ENCODE measurements at places on chromosomes 12 and 14.

DNA sequence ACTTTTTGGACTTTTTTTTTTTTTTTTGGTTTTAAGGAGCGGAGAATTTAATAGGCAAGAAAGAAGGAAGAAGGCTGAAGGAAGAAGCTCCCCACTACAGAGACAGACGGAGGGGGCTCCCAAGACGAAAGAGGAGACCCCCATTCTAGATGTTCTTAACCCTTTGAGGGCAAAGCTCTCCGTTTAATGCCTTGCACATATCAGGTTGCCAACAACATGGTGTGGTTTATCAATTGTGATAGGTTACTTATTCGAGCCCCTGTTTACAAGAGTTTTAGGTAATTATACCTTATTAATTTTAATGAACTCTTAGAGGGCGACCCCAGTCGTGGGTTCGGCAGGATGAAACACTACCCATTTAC lies 1.2 kb upstream of the FBXO33 start:
- no peak for DNase-seq

- DNase-seq: no peak
Measured at GRCh38 chr12:108267450-108267849, 71.7 kb downstream of the CMKLR1 start.

DNA sequence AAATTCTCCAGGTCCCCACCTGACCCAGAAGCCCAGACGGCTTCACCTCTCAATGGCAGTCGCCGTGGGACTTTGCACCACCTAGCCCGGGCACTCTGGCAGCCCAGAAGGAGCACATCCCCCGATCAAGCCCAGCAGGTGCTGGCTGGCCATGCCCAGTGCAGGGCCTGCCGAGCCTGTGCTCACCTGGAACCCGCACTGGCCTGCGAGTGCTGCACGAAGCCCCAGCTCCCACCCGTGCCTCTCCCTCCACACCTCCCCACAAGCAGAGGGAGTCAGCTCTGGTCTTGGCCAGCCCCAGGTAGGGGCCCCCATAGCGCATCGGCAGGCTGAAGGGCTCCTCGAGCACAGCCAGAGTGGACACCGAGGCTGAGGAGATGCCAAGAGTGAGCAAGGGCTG lies 144.5 kb downstream of the NUBPL start:
- DNase-seq: no peak

DNA sequence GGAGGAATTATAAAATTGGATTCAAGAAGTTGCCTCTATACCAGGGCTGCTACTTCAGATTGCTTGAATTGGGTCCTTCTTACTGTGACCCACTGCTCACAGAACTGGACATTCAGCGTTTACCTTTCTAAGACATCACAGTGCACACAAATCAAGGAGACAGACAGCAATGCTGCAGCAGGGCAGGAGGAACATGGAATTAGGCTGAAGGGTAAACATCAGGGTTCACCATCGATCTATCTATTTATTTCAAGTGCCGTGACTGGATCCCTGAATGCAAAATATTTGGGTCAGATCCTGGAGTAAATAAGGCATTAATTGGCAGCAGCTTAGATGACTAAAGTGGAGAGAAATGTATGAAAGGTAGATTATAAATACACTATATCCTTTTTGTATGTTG lies 76.9 kb upstream of the HMGA2 start:
- no peak for DNase-seq

DNA sequence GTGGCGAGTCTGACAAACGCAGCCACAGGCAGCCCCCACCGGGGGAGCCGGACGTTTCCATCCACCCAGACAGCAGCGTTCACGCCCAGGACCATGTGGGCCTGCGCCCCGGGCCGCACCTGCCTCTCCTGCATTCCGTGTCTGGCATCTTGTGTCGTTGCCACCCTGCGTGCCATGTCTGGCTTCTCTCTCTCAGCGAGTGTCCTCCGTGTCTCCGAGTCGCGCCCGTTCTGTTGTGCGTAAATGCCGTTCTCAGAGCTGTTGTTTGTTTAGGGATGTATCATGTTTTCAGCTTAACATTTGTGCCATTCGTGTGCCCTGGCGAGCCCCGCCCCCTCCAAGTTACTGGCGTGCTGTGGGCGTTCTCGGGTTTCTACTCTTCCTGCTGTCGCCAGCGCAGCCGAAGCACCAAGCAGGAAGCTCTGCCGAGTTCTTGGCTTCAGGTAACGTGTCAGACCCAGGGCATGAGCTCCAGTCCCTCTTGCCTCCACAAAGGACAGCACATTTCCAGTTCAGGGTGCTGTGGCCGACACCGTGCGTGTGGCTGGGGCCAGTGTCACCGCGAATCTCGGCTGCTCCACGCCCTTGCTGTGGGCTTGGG lies 34.6 kb downstream of the NOC4L start:
- no peak for DNase-seq

DNA sequence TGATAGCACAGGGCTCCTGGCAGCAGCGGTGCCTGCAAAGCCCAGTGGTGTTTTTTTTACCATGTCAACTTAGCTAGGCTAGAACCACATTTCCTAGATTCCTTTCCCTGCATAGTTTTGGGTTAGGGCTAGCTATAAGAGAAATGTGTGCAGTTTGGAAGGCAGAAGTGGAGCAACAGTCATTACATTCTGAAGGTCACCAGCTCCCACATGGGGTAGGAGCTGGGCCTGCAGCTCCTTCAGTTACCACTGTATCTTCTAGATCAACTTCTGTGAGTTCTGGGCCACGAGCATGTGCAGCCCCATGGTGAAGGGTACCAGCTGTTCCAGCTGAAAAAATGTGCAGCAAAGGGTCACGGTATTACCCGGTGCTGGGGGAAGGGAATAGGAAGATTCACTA lies 2.3 kb upstream of the SLC25A3 start:
- DNase-seq: no peak

GRCh38 chr12:25812295-25812694 lies 146.2 kb upstream of the RASSF8 start:
- DNase-seq: no peak

- no peak for DNase-seq
Measured at GRCh38 chr14:94728950-94729349, 41.0 kb downstream of the GSC start.

- DNase-seq: no peak
Measured at GRCh38 chr14:22598896-22599244, 770 bp downstream of the ABHD4 start.

- DNase-seq: no peak
Measured at GRCh38 chr14:32629236-32629635, 300.1 kb downstream of the AKAP6 start.

DNA sequence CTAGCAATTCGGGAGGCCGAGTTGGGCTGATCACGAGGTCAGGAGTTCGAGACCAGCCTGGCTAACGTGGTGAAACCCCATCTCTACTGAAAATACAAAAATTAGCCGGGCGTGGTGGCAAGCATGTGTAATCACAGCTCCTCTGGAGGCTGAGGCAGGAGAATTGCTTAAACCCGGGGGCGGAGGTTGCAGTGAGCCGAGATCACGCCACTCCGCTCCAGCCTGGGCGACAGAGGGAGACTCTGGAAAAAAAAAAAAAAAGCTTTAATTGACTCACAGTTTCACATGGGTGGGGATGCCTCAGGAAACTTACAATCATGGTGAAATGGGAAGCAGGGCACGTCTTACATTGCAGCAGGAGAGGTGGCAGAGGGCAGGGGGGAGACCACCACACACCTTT lies 30.6 kb upstream of the SLC2A3 start:
- DNase-seq: no peak

DNA sequence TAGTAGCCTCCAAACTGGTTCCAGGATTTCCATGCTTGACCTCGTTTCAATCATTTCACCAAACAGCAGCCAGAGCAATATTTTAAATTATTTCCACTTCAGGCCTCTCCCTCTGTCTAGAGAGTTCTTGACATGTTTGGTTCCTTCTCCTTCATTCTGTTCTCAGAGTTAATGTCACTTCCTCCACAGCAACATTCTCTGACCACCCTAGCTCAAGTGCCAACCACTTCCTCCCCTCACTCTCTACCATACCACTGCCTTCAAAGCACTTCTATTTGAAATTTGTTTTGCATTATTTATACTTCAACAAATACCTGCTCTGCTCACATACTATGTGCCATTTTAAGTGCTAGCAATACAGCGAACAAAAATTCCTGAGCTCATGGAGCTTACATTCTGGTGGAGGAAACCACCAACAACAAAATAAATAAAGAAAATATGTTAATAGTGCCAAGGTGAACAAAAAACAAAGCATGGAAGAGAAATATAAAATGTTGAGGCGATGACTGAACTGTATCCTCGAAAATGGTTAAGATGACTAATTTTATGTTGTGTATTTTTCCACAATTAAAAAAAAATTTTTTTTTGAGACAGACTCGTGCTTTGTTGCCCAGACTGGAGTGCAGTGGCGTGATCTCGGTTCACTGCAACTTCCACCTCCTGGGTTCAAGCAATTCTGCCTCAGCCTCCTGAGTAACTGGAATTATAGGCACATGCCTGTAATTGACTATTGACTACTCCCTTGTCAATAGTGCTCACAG lies 17.3 kb downstream of the BAZ1A start:
- no peak for DNase-seq

DNA sequence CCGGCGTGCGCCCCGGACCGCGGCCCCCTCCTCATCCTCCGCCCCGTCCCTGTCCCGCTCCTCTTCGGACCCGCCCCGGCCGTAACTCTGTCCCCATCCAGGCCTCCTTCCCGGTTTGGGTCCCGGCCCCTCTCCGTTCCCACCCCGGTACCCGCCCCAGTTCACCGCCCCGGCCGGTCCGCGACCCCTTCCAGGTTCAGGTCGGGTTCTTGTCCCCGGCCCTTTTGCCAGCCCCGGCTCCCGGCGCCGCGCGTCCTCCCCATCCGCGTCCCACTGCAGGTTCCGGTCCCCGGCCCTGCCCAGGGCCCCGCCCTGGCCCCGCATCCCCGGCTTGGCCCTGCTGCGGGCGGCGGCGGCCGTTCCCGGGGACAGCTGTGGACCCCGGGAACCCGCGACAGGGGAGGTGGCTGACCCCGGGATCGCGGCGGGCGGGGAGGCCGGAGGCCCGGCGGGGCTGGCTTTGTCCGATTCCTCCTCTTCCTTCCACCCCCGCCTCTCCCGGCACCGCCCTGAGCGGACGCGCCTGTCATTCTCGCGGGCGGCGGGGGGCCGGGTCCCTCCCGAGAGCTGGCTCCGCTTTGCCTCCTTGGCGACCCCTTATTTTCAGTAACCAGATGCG lies 601 bp downstream of the KLC1 start:
- DNase-seq: peak; percentile 10

GRCh38 chr12:93365616-93366405 lies 11.9 kb upstream of the NUDT4 start:
- DNase-seq: no peak

GRCh38 chr12:75553398-75553797 lies 42.0 kb upstream of the KRR1 start:
- DNase-seq: no peak

DNA sequence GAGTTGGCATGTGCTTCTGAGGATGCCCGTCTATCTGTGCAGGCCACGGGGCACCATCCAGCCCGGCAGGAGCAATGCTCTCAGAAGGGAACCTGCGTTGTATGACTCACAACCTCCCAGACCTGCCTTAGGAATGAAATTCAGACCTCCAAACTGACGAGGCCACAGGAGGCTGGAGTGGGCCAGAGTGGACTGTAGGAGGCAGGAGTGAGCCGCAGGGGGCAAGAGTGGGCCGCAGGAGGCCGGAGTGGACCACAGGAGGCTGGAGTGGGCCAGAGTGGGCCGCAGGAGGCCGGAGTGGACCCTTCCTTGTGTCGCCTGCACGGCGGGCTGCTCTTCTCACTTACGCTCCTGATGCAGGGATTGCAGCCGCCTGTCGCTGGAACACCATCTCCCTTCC lies 11.1 kb upstream of the FBRSL1 start:
- DNase-seq: no peak

- DNase-seq: no peak
Measured at GRCh38 chr12:45622210-45622937, 107.1 kb upstream of the ARID2 start.

- no peak for DNase-seq
Measured at GRCh38 chr12:64672925-64673409, 62.7 kb downstream of the RASSF3 start.

GRCh38 chr12:130463275-130463658 lies 125.6 kb downstream of the PIWIL1 start:
- no peak for DNase-seq

GRCh38 chr12:109998241-109998903 lies 858 bp upstream of the ANKRD13A start:
- no peak for DNase-seq

GRCh38 chr12:96882862-96883261 lies 24.2 kb upstream of the NEDD1 start:
- no peak for DNase-seq

DNA sequence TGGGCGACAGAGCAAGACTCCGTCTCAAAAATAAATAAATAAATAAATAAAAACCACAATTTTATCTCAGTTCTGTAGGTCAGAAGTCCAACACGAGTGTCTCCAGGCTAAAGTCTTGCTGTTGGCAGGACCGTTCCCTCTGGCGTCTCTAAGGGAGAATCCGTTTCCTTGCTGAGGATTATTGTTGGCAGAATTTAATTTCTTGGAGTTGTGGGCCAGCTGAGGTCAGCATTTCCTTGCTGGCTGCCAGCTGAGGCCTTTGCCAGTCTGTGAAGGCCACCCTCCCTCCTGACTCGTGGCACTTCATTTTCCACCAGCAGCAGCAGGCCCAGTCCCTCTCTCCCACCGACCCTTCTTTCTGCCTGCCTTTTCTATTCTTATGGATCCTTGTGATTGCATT lies 17.2 kb downstream of the PSMC1 start:
- no peak for DNase-seq

Measured in activated naive CD4-positive, alpha-beta T cell (primary cell).